ENCODE measurements at places on chromosomes 6 and 20.
A peak's percentile ranks its signal among the peaks of the same experiment; 100 is the strongest.

GRCh38 chr6:128114164-128114563 is 213.3 kb upstream of the THEMIS start:
- no peak for DNase-seq

- DNase-seq = peak; percentile 97
Measured at GRCh38 chr6:149060985-149061760, 256.3 kb upstream of the TAB2 start.

DNA sequence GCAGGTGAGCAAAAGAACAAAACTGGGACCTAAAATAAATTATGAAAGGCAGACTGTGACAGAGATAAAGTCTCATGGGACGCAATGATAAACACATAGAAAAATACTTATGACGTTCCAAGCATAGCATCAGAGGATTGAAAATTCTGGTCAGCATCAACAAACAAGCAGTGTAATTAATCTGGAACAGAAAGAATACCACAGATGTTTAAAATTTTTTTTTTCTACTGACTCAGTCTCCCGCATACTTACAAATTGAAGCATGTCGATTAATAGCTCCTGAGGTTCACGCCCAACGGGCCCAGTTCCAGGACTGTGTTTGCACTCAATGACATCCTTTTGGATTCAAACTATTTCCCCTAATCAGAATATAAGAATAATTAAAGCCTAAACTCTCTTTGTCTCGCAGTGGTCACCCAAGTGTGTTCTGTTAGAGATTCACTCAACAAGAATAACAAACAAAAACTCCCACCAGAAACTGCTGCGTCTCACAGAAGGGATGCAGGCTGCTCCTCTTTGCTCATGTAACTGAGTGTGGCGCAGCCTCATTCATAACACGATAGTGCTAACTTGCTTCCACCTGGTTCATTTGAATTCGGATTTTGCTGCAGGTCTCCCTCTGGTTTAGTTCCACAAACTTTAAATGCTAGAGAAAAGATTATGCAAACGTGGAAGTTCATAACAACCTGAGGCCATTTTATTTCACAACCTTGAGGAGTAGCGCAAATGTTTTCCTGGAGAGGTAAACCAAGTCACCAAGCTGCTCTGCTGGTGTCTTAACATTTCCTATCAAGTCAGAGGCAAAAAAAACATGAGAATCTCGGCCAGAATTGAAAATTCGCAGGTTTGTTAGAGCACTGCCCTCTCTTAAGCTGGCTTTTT is 69.0 kb upstream of the CITED2 start:
- DNase-seq = no peak

GRCh38 chr6:78810146-78810545 is 57.2 kb upstream of the IRAK1BP1 start:
- DNase-seq = peak; percentile 56

- no peak for DNase-seq
Measured at GRCh38 chr6:31579119-31579505, 3.1 kb downstream of the LTB start.

- DNase-seq = no peak
Measured at GRCh38 chr20:50358971-50359370, 151.2 kb upstream of the PTPN1 start.

GRCh38 chr20:58233881-58234528 is 5.6 kb upstream of the ANKRD60 start:
- peak; percentile 9 for DNase-seq

- DNase-seq = peak; percentile 58
Measured at GRCh38 chr6:89597988-89598387, 40.6 kb downstream of the LYRM2 start.
